Stomach (tissue), 19 donors: ENCODE measurements at places on chromosomes 5 and 9. TPM values are rescaled to one million over a fixed set of nuclear protein-coding genes. Genes with fewer than 3 reads are reported as not detected.

ACOT12 gene
- total RNA-seq = not detected

GABRA1 gene
- total RNA-seq = 0.92 TPM

RASGRF2 gene
- 9.0 TPM for total RNA-seq

NSD1 gene
- 29.5 TPM for total RNA-seq

TLX3 gene
- not detected for total RNA-seq

STXBP1 gene
- 31.3 TPM for total RNA-seq

TIGD6 gene
- not detected for total RNA-seq

PCSK5 gene
- 86.3 TPM for total RNA-seq

IL5 gene
- total RNA-seq = not detected

- peak; percentile 23 for DNase-seq
Observed at GRCh38 chr9:78132701-78133058, 101.1 kb upstream of the GNAQ start.

GRCh38 chr9:38047301-38048251 lies 21.5 kb downstream of the SHB start:
- peak; percentile 75 for DNase-seq

DNA sequence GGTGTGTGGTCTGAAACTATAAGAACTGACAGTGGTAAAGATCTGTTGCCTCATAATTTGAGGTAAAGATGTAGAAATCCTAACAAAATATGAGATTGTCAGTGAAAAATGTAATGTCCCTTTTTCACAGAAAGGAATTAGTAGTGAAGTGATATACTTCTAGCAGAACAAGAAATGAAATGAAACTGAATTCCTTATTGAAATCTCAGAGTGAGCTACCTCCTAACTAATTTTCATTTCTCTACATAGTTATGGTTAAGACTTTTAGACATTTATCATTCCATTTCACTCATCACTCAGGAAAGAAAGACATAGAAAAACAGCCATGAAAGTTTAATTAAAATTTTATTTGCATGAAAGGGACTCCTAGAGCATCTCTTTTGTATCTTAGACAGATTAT lies 48.7 kb downstream of the TMEM174 start:
- no peak for DNase-seq

DNA sequence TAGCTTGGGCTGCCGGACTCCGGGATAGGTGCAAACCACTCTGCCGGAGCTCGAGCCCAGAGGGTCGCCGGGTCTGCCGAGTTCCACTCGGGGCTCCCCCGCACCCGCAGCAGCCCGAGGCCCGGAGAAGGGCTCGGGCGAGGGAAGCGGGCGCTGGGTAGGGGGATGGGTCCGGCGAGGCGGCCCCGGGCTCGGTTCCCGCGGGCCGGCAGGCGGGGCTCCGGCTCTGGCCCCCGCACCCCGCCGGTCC lies 507 bp downstream of the RICTOR start:
- no peak for DNase-seq

DNA sequence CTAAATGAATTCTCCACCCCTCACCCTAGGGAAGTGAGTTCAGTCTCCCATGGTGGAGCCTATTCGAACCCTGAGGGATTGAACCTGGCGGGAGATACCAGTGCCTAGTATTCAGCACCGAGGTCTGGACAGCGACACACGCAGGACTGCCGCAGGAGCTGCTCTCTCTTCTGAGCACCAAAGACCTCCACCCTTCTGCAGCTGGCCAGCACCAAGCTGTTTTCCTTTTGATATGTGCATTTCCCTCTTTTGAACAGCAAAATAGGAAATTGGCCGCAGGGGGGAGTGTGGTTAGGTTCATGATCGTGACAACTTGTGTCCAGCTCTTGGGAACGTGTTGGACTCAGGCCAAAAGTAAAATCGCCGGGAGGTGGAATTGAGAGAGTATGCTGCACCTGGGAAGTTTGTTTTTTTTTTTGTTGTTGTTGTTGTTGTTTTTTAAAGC lies 1.2 kb upstream of the PCSK1 start:
- DNase-seq = peak; percentile 63

GRCh38 chr9:112104901-112105300 lies 70.2 kb downstream of the SUSD1 start:
- no peak for DNase-seq

DNA sequence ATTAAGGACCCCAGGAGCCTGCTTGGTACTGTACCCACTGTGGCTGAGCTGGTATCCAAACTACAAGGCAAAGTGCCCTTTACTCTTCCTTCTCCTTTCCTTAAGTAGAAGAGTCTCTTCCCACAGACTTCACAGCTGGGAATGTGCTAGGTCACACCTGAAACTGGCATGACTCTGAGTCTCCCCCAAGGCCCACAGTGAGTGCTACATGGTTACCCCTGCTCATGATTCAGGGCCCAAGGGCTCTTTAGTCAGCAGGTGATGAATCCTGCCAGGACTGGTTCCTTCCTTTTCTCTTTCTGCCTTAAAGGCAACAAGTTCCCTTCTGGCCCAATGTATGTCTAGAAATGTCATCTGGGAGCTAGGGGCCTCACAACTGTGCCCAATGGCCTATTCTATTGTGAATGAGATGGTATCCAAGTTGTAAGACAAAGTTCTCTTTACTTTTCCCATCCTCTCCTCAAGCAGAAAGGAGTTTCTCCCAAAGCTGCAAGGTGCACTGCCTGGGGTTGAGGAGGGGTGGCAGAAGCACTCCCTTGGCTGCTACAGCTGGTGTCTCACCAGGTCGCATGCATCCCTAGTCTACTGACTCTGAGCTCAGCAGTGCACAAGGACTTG lies 134.4 kb downstream of the TMEM38B start:
- DNase-seq = no peak

DNA sequence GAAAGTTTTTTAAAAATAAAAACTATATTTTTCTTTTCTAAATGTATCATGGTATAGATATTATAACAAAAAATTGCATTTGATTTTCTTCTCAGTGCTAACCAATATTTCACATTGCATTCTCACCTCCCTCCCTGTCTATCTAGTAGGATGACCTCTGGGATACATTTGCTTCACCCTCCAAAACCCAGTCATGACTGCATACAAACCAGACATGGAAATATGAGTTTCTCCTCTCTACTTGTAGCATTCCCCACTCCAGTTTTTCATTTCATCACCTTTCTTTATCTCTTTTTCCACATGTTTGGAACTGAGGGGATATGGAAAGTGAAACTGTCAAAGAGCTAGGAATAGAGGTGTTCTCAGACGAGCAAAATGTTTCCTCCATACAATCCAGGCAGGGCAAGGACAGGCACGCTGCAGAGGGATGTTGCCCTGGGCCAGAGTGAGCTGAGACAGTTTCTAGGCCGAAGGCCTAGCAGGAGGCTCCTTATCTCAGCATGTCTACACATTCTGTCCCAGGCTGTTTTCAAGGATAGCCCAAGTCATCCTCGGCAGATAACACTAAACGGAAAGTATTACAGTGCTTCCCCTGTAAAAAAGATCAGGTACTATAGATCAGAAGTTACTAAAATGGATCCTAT lies 46.7 kb downstream of the MEF2C start:
- DNase-seq = no peak

GRCh38 chr9:76691517-76692313 lies 72.5 kb upstream of the PCA3 start:
- peak; percentile 42 for DNase-seq

DNA sequence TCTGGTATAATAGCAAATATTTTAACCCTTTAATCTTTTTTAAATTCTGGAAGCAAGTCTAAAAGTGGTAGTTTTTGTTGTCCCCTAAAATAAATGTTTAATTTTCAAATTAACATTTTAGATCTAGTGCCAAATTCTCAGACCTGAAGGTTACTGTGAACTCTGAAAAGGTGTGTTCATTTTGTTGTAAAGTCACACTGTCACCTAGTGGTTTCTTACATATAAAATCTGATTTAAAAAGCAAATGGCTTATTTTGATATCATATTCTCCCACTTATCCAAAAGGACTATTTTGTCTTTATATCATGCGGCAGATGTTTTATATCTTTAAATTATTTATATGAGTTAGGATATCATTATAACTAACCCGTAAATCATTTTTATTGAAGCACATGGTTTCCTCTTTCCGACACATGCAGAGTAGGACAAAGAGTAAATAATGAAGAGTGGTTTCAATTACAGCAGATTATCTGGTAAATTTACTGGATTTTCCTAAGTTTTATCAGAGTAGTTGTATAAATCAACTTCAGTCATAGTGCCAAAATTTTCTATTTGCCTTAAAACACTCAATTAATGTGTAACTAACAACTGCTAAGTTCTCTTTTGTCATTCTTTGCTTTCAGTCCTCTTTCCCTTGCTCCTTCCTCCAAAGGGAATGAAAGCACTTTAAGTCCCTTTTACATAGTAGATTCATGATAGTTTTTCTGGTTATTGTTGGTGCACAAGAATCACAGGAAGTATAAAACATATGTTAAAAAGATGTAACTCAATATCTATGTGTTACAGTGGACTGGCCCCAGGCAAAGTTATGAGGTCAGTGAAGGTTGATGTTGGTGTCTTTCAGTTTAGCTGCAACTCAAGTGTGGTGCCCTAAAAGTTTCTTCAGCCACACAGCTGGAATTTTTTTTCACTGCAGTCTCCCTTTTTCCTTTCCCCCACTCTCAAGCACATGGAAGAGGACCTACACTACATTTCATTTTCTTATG lies 189.6 kb downstream of the COX7C start:
- no peak for DNase-seq

DNA sequence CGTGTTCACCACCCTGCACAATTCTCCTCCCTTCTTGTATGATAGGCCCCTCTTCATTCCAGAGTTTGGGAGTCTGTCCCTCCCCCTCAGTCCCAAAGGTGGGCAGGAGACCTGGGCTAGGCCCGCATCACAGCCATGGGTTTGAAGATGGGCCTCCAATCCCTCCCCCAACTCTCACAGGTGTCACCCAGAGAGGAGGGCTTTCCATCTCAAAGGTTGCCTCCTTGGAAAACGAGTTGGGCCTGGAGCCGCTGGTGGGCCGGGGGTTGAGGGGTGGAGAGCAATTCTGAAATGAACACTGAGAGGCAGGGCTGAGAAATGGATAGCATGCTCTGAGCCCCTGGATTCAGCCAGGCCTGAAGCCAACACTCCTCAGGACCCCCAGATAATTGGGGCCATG lies 6.2 kb downstream of the ADAMTS2 start:
- no peak for DNase-seq

- no peak for DNase-seq
Observed at GRCh38 chr5:1490376-1490775, 33.4 kb downstream of the LPCAT1 start.

- DNase-seq = no peak
Observed at GRCh38 chr5:59301727-59302126, 591.8 kb downstream of the PDE4D start.

DNA sequence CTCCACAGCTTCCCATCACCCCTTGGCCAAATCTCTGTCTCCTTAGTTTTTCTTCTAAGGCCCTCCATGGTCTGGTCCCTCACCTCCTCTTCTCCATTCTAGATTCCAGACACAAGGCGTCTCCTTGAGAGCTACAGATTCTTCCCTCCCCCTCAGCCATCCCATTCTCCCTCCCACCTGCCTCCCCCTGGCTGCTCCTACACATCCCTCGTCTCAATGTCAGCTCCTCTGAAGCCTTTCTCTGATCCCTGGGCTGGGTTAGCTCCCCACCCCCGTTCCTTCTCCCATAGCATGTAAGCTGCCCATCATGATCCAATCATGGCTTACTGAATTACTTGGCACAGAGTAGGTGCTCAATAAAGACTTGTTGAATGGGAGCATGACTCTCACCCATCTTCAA lies 69.0 kb downstream of the ANKH start:
- DNase-seq = no peak

GRCh38 chr5:174736331-174736721 lies 11.9 kb downstream of the MSX2 start:
- no peak for DNase-seq

DNA sequence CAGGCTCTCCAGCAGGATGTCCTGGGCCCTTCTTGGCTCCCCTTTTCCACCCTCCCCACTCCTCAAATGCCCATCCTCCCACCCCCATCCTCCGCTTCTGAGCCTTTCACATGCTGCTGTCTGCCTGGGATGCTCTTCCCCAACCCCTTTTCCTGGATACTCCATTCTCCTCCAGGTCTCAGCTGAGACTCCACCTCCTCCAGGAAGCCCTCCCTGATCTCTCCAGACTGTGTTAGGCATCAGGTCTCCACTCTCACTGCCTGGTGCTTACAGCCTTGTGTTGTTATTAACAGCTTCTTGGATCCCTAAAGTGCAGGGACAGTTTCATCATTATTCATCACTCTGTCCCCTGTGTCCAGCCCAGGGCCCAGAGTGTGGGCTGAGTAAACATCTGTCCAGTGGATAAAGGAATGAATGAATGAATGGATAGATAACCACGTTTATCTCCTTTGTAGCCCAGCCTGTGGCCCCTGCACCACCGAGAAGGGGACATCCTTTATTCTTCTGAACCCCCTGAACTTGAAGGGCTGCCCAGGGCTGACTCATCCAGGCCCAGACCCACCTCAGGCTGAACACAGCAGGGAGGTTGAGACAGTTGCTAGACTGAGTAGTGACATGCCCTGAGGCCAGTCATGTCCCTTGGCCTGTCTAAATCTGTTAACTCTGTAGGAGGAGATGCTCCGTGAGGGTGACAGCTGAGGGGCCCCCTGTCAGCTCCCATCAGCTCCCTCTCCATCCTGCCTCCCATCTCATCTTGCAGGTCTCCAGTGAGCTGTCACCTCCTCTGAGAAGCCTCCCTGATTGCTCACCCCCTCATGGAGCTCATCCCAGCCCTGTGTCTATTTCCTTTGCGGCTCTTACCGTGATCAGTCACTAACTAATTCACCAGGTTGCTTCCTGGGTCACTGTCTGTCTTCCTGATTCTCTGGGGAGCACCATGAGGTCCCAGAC lies 14.6 kb upstream of the LAMC3 start:
- no peak for DNase-seq

GRCh38 chr5:156475182-156476157 lies 148.5 kb downstream of the SGCD start:
- peak; percentile 75 for DNase-seq

DNA sequence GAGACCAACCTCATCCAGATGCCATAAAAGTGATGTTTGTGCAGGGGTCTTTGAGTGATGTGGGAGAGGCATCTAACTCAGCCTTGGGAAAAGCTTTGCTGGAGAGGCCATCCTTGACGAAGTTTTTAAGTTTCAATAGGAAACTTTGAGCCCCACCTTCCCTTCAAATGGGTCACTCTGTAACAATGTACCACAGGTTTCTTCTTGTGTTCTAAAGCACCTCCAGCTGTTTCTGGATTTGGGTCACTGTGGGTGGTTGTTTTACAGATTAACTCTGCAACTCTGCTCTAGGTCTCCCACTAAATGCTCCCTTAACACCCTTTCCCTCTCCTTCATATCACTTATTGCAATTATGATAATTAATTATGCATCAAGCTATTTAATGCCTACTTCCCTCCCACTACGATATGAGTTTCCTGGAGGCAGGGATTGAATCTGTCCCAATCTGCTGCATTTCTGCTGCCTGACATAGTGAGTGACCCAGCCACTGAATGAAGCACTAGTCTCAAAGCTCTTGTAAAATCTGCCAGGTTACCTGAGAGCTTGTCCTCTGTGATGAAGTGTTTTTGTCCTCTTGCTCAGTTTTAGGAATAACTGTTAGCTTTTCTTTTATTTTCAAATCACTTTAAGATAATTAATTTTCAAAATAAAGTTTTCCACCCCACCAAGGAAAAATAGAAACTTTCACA lies 60.5 kb upstream of the PUM3 start:
- no peak for DNase-seq

DNA sequence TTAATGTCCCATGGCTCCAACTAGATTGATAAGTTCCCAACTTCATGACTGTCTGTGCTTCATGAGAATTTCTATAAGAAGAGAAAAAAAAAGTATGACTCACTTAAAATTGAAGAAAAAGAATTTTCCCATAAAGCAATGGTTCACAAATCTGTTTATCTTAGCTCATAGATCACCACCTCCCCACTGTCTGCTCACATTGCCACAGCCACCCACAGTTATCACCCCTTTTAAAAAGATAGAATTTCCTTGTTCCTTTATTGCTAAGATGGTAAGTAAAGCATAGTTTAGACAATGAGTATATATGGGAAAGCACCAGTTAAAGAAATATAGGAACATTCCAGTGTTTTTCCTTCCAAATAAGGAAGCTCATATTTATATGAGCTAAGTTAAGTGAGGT lies 67.1 kb downstream of the ALDH7A1 start:
- DNase-seq = no peak
